ENCODE measurements at places on chromosomes 3 and 15.

DNA sequence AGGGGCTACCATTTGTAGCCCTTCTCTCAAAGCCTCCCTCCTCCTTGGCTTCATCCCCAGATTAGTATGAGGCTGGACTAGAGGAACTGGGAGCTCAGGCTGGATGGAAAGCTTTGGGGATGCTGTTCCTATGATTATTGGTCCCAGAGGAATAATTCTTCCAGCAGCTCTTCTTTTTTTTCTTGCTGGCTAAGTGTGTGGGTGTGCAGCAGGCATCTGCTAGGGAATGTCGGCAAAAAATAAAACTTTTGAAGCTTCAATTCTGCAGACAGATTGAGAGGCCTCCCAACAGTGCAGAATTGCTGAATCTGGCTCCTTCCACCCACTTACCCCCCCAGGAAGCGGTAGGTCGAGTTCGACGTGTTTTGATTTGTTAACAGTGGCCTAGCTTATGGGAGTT, 138.5 kb upstream of the ANKRD28 start:
- DNase-seq, result no peak

- DNase-seq, result no peak
These were observed 66.6 kb downstream of the NUP210 start for GRCh38 chr3:13353506-13353905.

DNA sequence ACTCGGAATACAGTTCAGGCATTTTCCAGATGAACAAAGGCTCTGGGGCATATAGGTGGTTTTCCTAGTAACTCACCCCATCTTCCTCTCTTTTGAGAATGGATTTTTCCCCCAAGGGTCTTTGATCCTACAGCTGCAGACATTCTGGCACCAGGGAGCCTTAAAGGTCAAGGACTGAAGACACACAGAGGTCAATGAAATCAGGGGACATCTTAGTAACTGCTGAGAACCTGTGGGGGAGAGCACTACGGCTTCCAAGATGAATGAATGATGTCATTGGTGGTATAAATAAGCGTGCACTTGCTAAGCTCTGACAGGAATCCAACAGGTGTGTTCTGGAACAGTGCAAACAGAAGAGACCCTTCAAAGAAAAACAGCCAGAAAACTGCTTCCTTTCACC, 36.3 kb downstream of the TMEM212 start:
- DNase-seq, result no peak

DNA sequence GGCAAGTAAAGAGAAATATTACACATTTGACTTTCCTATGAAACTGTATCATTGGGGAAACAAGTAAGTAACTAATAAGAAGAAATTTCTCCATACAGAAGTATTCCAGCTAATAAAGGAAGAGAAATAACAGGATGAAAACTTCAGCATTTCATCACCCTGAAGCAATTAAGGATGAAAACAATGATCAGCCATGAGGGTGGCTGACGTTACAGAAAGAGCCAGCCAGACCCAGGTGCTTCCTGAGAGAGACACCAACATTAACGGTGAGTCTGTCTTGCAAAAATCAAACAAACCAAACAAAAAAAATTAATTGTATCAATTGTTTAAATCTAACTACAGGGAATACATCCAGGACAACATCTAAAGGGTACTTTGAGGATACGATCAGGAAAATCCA, 190.0 kb downstream of the ARRDC4 start:
- DNase-seq, result no peak

- DNase-seq, result no peak
These were observed 24.8 kb downstream of the TPM1 start for GRCh38 chr15:63067306-63067705.

- DNase-seq, result no peak
These were observed 37.2 kb downstream of the AP4E1 start for GRCh38 chr15:50945725-50946124.

DNA sequence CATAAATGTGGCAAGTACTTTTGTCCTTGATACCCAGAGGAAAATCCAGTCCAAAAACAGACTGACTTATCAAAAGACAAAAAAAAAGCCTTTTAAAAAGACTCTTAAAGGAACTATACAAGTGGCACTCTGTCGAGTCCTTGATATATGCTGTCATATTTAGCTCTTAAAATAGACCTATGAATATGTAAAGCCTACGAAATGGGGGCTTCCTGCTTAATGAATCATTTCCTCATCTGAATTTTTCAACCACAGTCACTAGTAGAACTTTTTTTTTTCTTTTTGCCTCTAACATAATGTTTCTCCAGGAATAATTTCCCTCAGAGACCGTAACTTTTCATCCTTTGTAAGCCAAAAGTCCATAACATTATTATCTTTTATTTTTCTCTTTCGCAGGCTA, 95.8 kb downstream of the P3H2 start:
- no peak for DNase-seq

DNA sequence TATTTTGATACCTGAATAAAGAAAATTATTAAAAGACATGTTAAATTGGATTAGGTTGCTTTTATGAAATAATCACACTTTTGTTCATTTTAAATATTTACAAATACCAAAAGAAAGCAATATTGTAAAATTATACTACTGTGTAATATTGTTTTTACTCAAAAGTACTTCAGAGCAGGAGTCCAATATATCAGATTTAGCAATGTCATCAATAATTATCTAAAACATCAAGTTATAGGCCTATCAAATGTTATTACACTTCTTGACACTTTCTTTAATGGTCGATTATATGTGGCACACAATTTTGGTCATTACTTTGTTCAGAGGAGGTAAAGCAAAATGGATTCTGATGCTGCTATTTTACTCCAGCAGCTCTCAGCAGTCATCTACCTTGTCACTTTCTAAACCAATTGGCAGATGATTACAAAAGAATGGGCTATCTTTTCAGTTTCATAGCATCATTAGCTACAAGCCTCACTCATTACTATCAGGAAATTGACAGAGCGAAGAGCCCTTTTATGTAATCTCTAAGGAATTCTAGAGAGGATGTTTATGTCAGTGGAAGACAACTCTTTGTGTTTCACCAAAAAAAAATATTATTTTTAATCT, 318.6 kb downstream of the PLOD2 start:
- DNase-seq, result no peak

- DNase-seq, result no peak
These were observed 332.4 kb upstream of the TLE3 start for GRCh38 chr15:70430069-70430468.

DNA sequence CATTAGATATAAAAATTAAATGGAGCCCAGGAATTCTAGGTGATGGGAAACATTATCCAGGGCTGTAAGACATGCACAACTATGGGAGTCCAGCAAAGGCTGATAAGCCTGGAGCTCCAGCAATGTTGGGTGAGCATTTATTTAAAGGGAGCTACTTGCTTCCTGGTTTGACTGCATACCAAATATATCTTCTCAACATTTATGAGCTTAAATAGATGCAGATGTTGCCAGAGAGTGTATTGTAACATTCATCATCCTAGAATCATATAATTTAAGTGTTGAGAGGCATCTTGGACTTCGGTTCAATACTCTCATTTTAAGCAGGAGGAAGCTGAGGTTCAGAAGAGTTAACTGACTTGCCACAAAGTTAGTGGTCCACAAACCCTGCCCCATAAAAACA, 12.2 kb upstream of the POLR2M start:
- no peak for DNase-seq

- DNase-seq, result no peak
These were observed 207.2 kb upstream of the GBE1 start for GRCh38 chr3:81968658-81969057.

DNA sequence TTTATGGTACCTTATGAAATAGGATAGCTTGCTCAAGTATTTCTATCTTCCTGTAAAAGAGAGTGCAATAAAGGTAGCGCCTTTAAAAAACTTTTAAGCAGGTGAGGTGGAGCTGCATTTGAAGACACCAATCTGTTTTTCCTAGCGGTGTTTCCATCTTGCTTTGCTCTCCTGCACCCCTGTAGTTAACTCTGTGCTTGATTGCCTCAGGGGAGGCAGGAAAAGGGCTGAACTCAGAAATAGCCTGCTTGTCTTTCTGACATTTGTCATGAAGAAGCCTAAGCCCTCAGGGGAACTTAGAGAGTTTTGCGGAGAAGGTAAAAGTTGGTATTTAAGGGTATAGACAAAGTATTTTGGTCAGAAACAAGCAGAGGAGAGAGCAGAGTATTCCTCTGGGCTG, 63.0 kb upstream of the TPRG1 start:
- DNase-seq, result no peak

- no peak for DNase-seq
These were observed 172.7 kb upstream of the TP63 start for GRCh38 chr3:189458528-189458927.

DNA sequence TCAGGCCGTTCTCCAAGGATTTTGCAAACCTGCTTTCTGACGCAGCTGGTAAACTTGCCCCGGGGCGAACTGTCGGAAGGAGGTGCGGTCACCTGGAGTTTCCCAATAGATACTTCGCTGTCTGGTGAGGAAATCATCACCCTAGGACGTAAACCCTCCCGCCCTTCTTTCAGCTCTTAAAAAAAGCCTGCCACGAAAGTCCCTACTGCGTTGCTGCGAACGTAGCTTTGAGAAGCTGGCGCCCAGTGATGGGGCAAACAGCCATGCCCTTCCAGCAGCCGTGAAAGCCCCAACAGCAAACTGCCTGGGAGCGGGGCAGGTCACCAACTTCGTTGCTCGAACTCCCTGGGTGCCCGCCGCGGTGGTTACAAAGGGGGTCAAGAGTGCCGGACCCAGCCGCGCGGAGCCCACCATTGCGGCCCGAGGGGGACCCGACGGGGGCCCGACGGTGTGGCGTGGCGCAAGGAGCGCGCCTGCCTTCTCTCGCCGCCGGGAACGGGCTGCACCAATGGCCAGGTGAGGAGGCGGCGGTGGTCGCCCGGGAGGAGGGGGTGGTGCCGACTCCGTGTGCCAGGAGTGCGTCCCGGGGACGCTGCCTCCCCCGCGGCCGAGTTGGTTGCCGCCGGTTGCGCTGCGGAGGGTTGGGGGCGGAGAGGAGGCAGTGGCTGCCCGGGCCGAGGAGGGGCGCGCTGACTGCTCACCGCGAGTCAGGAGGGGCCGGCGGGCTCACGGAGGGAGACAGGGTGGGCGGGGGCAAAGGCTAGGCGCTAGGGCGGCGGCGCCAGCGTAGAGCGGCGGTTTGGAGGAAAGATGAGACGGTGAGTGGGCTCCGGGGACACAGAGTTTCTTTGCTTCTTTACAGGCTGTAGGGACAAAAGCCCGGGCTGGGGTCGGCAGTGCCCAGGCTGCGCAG, at the start of gene PHLDB2:
Gene PHLDB2, plus strand, starts transcription at position 205 of the 913 bp plus-strand sequence. CDS start 24,813 bp downstream, outside the sequence.
- no peak for DNase-seq

Measured in nucleus accumbens (tissue), 56 donors.